ENCODE measurements at places on chromosomes 13 and 19.

- no peak for DNase-seq
These were observed 136.4 kb upstream of the PCDH9 start for GRCh38 chr13:67366533-67366932.

GRCh38 chr13:97311956-97312355, 89.8 kb downstream of the MBNL2 start:
- no peak for DNase-seq

DNA sequence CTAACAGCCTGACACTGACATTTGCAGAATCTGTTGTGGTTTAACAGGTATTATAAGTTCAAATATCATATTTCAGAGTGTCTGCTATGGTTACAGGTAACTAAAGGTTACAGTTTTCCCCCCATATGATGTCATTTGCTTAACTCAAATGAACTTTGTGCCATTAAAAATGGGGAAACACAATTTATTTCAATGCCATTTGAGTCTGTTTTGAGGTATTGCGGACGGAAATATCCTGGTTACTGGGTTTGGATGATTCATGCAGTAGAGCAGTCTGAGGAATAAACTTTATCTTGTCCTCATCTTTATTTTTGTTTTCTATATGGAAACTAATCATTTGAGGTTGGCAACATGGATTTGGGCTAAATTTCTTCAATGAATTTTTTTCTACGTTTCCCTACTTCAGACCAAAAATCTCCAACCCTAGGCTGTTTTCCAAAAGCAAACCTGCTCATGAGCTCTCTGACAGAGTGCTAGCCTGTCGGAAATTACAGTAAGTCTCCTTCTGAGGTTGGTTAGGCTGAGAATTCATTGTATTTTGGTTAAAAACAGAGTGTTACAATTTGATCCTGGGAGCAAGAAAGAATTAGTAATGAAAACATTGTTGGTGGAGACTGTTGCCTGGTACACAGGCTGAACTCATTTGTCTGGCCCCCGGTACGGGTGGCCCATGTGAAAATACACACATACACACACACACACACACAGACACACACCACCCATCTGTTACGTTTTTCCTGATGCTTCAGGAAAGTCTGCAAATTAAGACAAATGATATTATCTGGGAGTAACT, 66.1 kb downstream of the AKAP11 start:
- DNase-seq = no peak

GRCh38 chr19:38707512-38708114, 36.7 kb downstream of the CAPN12 start:
- no peak for DNase-seq

GRCh38 chr13:60318186-60318585, 78.8 kb upstream of the TDRD3 start:
- DNase-seq = no peak

- DNase-seq = no peak
These were observed 210.9 kb upstream of the SPRY2 start for GRCh38 chr13:80551650-80552497.

- DNase-seq = peak; percentile 28
These were observed 9.1 kb upstream of the DPP9 start for GRCh38 chr19:4732680-4733114.

DNA sequence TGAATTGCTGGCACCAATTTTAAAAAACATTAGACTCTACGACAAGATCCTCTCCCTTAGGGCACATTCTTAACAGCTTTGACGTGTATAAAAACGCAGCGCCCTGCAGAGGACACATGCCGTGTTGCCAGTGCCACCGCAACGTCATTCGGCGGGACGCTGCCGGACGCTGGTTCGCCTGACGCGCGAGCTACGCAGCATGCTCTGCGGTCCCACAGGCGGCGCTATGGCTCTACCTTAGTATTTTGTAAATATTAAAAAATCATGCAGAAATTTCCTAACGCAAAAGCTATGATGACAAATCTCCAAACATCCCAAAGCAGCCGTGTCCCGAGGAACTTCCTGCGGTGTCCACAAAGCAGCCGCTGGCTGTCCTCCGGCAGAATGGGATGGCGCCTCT, 4.2 kb upstream of the ADPRHL1 start:
- DNase-seq = no peak

Measured in T-helper 1 cell (primary cell).